ENCODE measurements at places on chromosomes 3 and 15. TPM values are rescaled to one million over a fixed set of nuclear protein-coding genes. Genes with fewer than 3 reads are reported as not detected.

The BUB1B gene
- 0.84 TPM for total RNA-seq

The GYG1 gene
- 67.3 TPM for total RNA-seq

The PPP4R2 gene
- 70.7 TPM for total RNA-seq

The ATP2B2 gene
- total RNA-seq, result 0.30 TPM

The ZMYND10 gene
- total RNA-seq, result 0.68 TPM

The STRC gene
- 0.45 TPM for total RNA-seq

The GOLGA6L1 gene
- not detected for total RNA-seq

The WDR72 gene
- total RNA-seq, result 0.16 TPM

The TRPM1 gene
- not detected for total RNA-seq

The GRM7 gene
- 2.5 TPM for total RNA-seq

The HACL1 gene
- total RNA-seq, result 20.6 TPM

The TOP2B gene
- 89.2 TPM for total RNA-seq
